ENCODE measurements at places on chromosomes 7 and 10.

DNA sequence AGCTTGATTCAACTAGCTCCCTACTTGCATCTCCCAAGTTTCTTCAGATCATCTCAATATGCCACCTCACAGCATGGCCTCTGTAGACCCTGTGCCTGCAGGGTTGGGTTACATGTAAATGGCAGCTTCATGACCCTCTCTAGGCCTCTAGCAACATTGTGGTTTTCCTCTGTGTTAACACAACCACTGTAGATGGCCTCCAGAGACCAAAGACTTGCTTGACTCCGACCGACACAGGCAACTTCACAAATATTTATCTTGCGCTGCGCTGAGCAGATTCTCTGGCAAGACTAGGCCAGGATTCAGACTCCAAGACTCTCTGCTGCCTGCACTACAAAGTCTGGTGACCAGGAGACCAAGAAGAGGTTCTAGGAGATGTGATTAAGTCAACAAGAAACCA lies 75.9 kb downstream of the CNOT4 start:
- DNase-seq: no peak

GRCh38 chr10:75940742-75941141 lies 509.3 kb downstream of the LRMDA start:
- DNase-seq: no peak

DNA sequence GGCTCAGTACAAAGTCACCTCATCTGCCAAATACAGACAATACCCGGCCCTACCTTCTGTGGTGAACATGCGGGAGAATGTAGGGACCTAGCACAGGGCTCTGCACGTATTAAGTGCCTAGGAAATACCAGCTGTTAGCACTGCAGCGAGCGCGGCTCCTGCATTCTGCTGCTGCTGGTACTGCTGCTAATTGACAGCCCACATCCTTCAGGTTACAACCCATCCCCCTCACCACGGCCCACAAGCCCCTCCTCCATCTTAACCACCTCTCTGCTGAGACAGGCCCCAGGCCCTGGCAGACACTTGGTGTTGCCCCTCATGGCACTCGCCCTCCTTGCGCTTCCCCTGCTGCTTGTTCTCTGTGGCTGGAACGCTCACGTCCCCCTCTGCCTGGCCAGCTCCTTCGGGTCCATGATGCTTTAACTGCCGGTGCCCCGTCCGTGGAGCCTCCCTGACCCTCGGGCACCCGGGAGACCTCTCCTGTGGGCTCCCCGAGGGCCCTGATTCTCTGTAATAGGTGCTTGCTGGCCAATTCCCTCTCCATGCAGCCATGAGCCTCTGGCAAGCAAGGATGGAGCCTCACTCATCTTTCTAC lies 53.3 kb upstream of the LOXL4 start:
- DNase-seq: no peak

- DNase-seq: no peak
These were observed 8.6 kb upstream of the PLAU start for GRCh38 chr10:73902351-73902750.

DNA sequence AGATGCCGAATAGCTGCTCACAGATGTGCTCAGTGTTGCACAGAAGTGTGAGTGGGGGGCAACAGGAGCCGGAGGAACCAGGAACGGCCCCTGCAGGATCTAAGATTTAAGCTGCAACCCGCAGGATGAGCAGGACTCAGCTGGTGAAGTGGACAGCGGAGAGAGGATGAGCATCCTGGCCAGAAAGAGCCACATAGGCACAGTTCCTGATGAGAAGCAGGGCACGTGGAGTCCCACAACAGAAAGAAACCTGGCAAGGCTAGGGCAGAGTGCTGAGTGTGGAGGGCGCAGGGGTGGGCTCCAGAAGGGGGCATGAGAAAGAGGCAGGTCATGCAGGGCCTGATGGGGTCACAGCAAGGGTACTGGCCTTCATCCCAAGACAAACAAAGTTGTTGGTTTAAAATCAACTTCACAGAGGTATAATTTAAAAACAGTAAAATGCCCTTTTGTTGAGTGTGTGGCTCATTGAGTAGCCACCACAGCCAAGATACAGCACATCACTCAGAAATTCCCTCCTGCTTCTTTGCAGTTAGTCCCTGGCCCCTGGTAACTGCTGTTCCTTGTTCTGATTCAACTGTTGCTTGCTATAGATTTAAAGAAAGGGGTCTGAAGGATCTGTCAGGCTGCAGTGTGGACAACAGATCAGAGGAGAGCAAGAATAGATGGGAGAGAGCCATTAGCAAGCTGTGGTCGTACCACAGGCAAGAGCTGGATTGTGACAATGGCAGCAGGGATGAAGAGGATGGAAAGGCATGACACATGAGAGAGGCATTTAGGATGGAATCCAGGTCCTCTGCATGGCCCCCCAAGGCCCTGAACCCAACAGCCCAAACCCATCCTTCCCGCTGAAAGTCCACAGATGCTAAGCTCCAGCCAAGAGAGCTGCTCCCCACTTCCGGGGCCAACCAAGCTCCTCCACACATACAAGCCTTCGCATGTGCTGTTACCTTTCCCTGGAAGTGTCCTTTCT lies 53.1 kb upstream of the OSBPL3 start:
- DNase-seq: no peak

GRCh38 chr7:2299870-2300512 lies 14.2 kb downstream of the SNX8 start:
- DNase-seq: no peak

GRCh38 chr7:24652251-24652939 lies 79.1 kb downstream of the PALS2 start:
- DNase-seq: no peak

GRCh38 chr10:43078986-43079273 lies 2.1 kb downstream of the RET start:
- no peak for DNase-seq
